ENCODE measurements at places on chromosomes 6 and 20.
A peak's percentile ranks its signal among the peaks of the same experiment; 100 is the strongest.

- no peak for DNase-seq
Measured at GRCh38 chr6:112221981-112222852, 32.1 kb downstream of the LAMA4 start.

- DNase-seq = no peak
Measured at GRCh38 chr6:87832025-87832825, 130.2 kb upstream of the AKIRIN2 start.

- no peak for DNase-seq
Measured at GRCh38 chr20:3199976-3200755, 4.3 kb downstream of the DDRGK1 start.

- no peak for DNase-seq
Measured at GRCh38 chr6:116629563-116629981, 13.3 kb downstream of the RSPH4A start.

DNA sequence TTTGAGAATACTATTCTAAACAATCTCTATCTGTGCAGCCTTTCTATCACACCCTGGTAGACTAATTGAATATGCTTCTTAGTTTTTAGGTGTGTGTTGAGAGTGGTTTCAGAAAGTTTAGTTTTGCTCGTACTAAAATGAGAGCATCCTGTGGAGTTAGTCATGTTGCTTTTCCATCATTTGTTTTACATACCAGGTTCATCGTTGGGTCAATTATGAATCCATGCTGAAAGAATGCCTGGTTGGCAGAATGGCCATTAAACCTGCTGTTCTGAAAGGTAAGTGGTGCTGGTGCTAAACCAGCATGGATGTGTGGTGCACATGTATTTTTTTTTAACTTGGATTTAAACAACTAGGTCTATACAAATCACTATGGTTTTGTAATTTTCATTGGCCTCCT is 49.3 kb downstream of the CYB5R4 start:
- DNase-seq = no peak

GRCh38 chr20:35306931-35307517 is 14.8 kb upstream of the FAM83C start:
- peak; percentile 49 for DNase-seq

DNA sequence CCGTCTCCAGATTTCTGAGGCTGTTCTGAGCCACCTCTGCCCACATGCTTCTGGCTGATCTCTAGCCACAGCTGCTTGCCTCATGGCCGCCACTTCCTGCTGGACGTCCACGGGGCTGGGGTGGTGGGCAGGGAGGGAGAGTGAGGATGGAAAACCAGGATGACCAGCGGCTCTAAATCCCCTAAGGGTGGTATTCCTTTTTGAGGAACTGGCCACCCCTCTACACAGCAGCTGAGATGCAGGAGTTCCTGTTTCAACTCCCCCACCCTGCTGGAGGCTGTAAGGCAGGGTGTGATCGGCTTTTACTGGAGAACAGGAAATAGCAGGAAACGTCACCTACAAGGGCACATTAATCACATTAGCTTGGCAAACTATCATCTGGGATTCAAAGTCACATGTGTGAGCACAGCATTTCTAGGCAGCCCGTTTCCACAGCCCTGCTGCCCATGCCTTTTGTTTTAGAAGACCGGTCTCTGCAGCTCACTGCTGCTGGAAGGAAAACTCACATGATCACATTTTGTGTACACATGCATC is 181.6 kb upstream of the ECI2 start:
- peak; percentile 48 for DNase-seq

DNA sequence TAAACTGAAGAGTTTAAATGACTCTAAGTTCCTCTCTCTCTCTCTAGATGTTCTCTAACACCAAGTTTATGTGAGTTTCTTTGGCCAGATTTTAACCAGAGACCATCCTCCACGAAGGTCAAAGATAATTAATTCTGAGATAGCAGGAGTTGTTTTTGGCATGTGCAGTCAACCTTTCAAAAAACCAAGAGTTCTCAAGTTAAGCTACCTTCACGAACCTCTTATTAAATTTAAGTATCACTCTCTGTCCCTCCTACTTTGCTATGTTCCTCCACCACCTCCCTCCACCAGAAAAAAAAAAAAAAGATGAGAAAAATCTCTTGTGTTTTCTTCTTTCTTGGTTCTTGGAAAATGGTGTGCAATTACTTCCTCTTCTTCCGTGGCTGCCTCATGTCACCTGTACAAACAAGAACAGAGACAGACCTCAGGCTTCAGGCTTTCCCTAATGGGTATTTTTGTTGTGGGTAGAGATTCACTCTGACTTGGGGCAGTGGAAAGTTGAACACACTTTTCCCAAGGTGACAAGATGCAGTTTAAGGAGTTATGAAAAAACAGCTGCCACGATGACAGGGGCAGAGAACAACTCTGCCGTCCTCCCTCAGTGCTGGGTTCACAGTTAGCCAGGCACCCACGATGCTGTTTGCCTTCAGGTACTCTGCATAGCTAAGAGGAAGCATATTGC is 64.3 kb downstream of the ADTRP start:
- DNase-seq = no peak

GRCh38 chr6:166664135-166664534 is 37.1 kb upstream of the RPS6KA2 start:
- DNase-seq = no peak

DNA sequence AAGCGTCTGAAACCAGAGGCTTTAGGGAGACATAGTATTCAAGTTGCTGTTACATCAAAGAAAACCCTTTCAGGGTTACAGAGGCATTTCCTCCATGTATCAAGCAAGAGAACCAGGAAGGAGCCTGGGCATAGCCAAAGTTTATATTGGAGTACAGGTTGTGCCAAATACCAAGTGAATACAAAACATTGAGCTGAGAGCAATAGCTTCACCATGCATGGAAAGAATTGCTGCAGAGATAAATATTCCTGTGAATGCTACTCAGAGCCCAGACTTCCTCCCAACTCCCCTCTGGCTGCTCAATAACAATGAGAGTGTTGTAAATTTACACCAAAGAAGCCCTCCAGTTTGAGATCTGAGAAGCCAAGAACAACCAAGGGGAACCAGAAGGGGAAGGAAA is 618.9 kb downstream of the DHX35 start:
- no peak for DNase-seq

DNA sequence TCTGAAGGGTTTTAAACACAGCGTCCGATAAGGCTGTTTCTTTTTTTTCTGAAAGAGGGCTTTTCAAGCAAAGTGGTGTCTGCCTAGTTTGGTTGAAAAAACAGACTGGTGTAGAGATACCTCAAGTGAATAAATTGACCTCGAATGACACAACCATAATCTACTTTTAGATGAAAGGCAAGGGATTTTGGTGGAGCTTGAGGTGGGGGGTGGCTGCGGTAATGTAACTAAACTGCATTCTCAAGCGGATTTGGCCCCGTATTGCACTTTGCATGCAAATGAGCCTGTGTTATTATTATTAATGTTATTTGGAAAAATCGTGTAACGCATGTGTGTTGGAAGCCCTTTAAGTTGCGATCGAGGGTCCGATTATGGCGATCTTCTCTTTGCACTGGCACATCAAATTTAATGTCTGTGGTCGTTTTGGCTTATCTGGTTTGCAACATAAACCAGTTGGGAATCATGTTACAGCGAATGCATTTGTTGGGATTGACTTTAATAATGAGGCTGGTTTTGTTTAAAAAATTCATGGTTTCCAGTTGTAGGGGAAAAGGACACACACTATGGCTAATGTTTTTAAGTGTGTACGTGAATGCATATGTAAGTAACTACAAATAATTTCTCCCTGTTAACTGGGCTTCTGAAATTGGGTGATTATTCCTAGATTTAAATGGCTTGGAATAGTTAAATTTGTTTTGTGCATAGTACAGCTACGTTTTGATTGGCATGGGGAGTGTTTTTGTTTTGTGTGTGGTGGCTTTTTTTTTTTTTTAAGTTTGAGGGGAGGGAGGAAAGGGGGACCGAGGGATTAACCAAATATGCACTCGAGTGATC is 1.0 kb downstream of the JARID2 start:
- no peak for DNase-seq

- DNase-seq = no peak
Measured at GRCh38 chr6:78854546-78854945, 12.8 kb upstream of the IRAK1BP1 start.

- DNase-seq = no peak
Measured at GRCh38 chr6:18978337-18979128, 591.4 kb downstream of the RNF144B start.

DNA sequence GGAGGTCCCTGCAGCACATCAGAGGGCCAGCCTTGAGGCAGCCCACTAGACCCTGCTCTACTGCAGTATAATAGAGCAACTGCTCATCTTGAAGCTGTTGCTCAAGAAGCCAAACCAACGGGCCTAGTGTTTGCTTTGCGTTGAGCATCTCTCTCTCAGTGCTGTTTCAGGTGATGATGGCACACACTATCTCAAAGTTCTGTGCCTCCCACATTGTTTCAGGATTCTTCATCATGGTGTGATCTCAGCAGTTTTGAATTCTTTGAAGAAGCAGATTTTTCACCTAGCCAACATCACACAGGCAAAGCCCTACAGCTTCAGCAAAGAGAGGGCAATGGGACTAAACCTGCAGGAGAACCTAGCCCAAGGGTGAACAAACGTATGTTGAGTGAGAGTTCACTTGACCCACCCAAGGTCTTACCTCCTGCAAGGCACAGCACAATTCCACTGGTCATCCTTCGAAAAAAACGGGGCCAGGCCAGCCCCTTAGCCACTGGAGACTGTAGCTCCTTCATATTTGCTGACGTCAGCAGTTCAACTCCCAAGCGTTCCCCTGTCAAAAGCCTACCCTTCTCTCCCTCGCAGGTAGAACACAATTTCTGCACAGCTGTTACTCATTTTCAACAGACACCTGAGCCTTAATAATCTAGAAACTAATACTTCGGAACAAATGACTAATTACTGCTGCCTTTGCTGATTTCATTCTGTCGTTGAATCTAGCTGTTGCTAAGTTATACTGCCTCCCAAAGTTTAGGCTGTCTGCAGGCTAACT is 15.8 kb downstream of the MYB start:
- DNase-seq = no peak

- no peak for DNase-seq
Measured at GRCh38 chr6:15301179-15302006, 55.5 kb downstream of the JARID2 start.

GRCh38 chr6:152353440-152353839 is 283.7 kb downstream of the SYNE1 start:
- no peak for DNase-seq

DNA sequence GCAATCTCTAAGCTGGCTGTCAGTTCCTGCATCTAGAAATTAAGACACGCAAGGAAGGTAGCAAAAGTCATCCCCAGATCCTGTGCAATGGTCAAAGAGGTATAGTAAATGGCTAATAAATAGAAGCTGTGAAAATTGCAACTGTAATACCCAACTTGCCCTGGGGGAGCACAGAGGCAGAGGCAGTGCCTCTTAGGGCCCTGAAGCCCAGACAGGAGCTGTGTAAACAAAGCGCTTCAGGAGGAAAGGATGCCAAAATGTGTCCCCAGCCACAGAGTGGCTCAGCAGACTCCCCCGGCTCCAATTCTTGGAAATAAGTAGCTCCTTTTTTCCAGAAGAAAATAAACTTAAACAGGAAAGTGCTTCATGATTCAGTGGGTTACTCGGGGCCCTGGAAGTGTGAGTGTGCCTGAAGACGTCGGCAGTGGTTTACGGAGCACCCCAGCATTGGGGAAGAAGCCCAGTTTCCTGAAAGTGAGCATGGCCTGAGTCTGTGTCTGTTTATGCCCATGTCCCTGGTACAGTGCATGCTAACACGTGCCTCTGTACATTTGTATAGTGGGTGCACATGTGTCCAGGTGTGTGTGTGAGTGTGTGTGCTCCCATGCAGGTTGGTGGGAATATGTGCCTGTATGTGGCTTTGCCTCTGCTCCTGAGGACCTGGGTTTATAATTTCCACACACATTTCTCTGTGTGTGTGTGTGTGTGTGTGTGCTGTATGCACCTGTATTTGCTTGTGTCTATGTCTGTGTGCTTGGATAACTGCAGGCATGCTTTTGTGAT is 246.7 kb downstream of the MAFB start:
- DNase-seq = peak; percentile 27

GRCh38 chr20:58660855-58661597 is 9.9 kb downstream of the STX16 start:
- DNase-seq = no peak

DNA sequence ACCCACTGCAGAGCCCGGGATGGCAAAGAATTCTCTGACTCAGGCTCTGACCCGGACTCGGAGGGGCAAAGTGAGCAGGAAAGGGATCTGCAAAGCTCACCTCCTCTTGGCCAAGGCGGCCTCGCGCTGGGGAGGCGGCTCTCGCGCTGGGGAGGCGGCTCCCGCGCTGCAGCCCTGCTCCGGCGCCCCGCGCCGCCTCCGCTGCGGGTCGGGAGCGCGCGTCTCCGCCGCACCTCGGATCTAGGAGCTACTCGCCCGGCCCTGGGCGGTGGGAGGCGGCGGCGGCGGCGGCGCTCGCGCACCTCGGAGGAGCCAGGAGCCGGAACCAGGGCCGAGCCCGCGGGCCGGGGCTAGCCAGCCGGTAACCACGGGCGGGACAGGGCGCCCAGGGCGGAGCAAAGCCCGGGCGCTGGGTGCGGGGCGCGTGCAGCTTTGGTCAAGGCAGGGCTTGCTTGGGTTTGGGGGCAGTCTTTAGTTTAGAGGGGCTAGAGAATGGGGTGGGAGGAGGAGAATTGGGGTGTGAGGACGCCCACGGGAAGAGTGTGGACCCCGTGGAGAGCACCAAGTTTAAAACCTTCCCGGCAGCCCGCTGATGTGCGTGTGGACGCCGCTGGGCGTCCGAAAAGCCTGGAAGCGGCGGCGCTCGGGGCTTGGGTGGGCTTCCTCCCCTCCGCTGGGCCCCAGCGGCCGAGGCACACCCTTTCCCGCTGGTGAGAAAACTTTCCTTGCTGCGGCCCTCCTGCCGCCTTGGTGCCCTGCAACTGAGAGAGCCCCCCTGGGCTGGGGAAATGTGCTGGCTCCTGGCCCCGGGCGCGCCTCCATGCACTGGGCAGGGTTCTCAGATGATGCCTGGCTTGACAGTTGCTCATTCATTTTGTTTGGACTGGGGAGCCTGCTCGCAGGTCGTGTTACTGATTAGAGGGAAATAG is at the start of gene MRAP2:
MRAP2 (plus strand) TSS at position 250 of the 929 bp plus-strand sequence. CDS start 21,547 bp downstream, outside the sequence.
- DNase-seq = peak; percentile 39

DNA sequence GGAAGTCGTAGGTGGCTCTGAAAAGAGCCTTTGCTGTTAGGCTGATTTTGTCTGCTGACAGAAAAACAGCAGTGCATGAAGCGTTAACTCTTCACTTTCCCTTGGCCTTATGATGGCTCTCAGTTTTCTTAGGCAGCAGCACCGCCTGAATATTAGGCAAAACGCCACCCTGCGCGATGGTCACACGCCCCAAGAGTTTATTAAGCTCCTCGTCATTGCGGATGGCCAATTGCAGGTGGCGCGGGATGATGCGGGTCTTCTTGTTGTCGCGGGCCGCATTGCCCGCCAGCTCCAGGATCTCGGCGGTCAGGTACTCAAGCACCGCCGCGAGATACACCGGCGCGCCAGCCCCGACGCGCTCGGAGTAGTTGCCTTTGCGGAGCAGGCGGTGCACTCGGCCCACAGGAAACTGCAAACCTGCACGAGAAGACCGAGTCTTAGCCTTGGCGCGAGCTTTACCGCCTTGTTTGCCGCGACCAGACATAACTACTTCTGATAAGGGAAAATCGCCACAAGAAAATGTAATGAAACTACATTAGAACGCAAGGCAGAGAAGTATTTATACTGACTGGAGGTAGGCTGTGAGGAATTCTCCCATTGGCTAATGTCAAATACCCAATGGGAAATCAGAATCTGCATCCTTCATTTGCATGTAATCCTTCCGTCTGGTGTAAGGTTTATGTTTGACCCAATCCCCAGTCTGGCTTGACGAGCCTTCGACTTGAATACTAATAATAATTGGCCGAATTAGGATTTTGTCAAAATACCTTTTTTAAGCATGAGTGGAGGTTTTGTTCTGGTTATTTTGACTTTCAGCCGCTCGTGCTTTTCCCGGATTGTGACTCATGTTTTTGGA is 53.9 kb upstream of the HFE start:
- peak; percentile 85 for DNase-seq

- DNase-seq = no peak
Measured at GRCh38 chr6:97771372-97771771, 488.4 kb upstream of the MMS22L start.

Data from AG08396 (cell line).